Activated T-cell treated with anti-CD3 and anti-CD28 coated beads for 48 hours (primary cell): ENCODE measurements at places on chromosomes 1 and 21.

- no peak for DNase-seq
These were observed 12.0 kb downstream of the AKT3 start for GRCh38 chr1:243837907-243838535.

GRCh38 chr21:29102791-29103257 is 27.6 kb upstream of the MAP3K7CL start:
- no peak for DNase-seq

DNA sequence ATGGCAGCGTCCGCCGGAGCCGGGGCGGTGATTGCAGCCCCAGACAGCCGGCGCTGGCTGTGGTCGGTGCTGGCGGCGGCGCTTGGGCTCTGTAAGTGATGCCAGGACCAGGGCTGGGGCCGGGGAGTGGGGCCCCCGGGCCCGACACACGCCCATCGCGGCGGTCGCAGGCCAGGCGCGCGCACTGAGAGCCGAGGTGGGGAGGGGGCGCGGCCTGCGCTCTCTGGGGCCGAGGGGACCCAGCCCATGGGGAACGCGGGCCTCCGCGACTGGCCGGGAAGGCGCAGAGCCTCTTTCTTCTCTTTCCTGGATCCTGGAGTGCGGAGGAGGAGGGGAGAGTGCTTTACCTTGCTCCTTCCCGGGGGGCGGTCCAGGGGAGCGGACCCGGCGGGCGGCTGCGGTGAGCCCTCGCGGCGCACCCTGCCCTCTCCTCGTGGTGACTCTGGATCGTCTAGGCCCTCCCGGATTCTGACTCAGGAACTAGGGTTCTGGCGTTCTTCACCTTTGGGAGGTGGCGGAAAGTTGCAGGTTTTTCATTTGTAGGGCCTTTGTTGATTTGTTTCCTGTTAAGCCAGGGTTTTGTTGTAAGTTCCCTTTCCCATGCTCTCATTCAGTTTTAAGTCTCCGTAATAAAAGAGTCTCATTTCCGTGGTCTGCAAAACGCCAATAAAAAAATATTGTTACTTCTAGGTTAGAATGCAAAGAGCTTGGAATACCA is 529 bp downstream of the MPZL1 start:
- no peak for DNase-seq

- peak; percentile 39 for DNase-seq
These were observed 21.6 kb upstream of the TRAF5 start for GRCh38 chr1:211305044-211305443.

DNA sequence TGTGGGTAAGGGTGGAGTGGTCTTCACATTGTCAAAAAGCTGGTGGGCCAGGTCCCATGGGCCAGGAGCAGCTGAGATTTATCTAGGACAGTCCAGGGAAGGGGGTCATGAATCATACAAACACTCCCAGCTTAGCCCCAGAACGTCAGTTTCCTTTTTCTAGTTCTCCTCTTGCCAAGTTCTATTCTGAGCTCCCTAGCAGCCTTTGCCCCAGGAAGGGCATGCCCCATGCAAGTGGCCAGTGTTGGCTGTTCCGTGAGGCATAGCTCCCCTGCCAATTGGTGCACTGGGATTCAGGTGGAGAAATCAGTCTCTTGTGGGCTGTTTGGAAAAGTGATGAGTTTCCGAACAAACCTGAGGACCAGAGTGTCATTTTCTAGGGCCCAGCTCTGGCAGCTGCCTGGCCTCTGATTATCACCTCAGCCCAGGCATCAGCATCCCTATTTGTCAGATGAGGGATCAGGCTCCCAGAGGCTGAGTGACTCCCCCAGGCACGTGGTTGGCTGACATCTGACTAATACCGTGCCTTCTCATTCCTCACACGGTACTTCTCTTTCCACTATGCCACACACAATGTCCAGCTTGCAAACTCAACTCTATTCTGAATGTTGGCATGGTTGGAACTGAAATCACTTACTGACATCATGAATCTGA is 14.2 kb upstream of the MYOM3 start:
- no peak for DNase-seq

DNA sequence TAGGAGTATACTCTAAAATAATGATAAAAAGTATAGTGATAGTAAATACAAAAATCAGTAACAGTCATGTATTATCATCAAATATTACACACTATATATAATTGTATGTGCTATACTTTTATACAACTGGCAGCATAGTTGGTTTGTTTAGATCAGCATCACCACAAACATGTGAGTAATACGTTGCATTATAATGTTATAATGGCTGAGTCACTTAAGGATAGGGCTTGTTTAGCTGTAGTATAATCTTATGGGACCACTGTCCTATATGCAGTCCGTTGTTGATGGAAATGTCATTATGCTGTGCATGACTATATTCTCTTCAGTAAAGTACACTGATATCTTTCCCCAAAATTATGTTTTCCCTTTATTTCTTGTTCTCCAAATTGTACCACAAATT is 92.8 kb downstream of the LYPLAL1 start:
- DNase-seq = no peak

GRCh38 chr1:229408458-229409037 is 25.3 kb downstream of the ACTA1 start:
- DNase-seq = no peak

DNA sequence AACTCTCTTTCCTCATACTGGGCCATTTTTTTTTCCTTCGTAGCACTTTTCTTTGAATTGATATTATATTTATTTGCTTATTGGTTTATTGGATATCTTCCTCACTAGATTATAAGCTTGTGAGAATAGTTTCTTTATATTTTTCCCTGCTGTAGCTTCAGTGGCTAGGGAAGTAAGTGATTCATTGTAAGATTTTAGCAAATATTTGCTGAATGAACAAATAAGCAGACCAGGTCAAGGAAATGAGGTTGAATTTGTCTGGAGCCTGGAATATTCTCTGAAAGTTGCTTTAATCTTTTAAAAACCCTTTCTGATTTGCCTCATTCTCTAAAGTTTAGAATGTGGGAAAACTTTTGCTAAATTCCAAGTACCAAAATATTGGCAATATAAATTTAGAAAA is 80.2 kb downstream of the RABGAP1L start:
- no peak for DNase-seq
